Subcutaneous preadipocyte (primary cell): ENCODE measurements at places on chromosomes 7 and 10. TPM values are rescaled to one million over a fixed set of nuclear protein-coding genes. Genes with fewer than 3 reads are reported as not detected.

PTPRN2 gene
- 0.20 and 0.37 TPM in 2 replicates for total RNA-seq

CFTR gene
- total RNA-seq: not detected in 2 replicates

PNLIPRP2 gene
- total RNA-seq: not detected in 2 replicates

CHN2 gene
- under 0.01 and 0.78 TPM in 2 replicates for total RNA-seq

DRGX gene
- total RNA-seq: not detected in 2 replicates

CYP26C1 gene
- under 0.01 TPM in 2 replicates for total RNA-seq

ATG9B gene
- total RNA-seq: 0.20 and 0.37 TPM in 2 replicates

CAMK2B gene
- total RNA-seq: 0.73 and 0.98 TPM in 2 replicates

CFAP43 gene
- under 0.01 and 0.39 TPM in 2 replicates for total RNA-seq

WDFY4 gene
- not detected in 2 replicates for total RNA-seq

ZNF804B gene
- total RNA-seq: not detected in 2 replicates

MSS51 gene
- 1.5 and 2.5 TPM in 2 replicates for total RNA-seq

EPHB6 gene
- total RNA-seq: 3.1 and 12.1 TPM in 2 replicates

MMRN2 gene
- total RNA-seq: 4.4 and 4.7 TPM in 2 replicates

SEC31B gene
- 2.0 and 2.2 TPM in 2 replicates for total RNA-seq

MTERF1 gene
- total RNA-seq: 7.7 and 8.6 TPM in 2 replicates

CLCN1 gene
- total RNA-seq: not detected in 2 replicates

MYH16 gene
- not detected in 2 replicates for total RNA-seq

HGF gene
- 345 and 402 TPM in 2 replicates for total RNA-seq
